CD4-positive, alpha-beta memory T cell (primary cell): ENCODE measurements at places on chromosomes 7 and 10.

- no peak for DNase-seq
These were observed 83.3 kb upstream of the GSDME start for GRCh38 chr7:24840563-24840962.

DNA sequence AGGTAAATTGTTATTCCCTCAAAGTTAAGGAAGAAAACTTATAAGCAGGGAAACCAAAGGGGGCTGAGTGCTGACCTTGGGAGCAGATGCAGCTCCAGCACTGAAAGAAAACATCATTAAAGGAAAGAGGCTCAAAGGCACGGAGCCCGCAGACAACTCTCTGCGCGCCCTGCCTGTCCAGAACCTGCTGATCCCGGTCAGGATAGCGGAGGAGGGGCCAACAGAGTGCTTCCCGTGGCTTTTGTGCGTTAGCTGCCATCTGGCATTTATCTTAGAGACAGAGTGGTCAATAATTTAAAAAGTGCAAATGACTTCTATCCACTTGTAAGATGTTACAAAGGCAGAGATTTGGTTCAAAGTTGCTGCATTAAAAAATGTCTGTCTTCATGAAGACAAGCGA, 162.1 kb downstream of the FANK1 start:
- no peak for DNase-seq

DNA sequence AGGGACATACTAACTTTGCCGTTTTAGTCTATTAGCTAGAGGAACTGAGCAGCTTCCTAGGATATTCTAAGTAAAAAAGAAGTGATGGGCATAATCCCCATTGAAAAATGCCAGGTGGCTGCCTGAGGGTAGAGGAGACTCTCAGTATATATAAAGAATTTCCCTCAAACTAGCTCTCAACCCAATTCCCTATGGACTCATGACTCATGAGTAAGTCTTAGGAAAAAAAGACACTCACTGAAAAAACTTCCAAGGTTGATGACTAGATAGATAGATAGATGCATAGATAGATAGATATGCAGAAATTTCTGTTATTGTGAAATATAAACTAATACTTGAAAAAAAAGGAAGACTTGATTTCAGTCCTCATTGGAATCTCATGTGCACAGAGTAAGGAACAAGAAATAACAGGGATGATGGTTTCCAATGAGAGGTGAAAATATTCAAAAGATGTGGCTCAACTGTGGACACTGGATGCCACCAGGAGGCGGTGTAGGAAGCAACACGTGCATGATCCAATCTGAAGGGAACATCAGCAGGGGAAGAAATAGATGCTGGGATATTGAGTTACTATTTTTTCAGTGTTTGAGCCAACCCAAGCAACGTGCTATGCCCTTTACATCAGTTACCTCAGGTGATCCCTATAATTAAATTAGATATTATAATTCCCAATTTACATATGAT, 711.0 kb upstream of the LRRTM3 start:
- DNase-seq = no peak

GRCh38 chr7:54944179-54944578, 74.6 kb upstream of the EGFR start:
- no peak for DNase-seq

GRCh38 chr10:11884706-11885423, 61.7 kb downstream of the PROSER2 start:
- no peak for DNase-seq

- peak; percentile 6 for DNase-seq
These were observed at the start of gene PAPSS2 for GRCh38 chr10:87659571-87660483. Gene PAPSS2, plus strand, starts transcription at chr10:87659878. Its CDS starts 104 bp downstream, at chr10:87659982.
